ENCODE measurements at places on chromosomes 1 and 21.

GRCh38 chr1:178682429-178682828 is 42.6 kb upstream of the RALGPS2 start:
- no peak for DNase-seq

DNA sequence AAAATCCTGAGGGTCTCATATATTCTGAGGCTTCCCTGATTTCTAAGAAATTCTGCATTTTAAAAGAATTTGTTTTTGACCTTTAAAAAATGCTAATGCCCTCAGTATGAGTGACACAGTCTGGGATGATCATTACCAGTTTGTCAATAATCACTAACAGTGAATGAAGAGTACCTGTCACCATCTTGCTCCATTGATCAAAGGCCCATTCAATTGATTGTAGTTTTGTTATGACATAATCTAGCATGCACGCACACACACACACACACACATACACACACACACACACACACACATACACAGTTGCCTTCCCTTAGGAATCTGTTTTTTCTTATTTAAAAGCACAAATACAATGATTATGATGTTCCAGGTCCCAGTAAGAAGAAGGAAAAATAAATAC is 250.4 kb downstream of the NFIA start:
- DNase-seq, result no peak

DNA sequence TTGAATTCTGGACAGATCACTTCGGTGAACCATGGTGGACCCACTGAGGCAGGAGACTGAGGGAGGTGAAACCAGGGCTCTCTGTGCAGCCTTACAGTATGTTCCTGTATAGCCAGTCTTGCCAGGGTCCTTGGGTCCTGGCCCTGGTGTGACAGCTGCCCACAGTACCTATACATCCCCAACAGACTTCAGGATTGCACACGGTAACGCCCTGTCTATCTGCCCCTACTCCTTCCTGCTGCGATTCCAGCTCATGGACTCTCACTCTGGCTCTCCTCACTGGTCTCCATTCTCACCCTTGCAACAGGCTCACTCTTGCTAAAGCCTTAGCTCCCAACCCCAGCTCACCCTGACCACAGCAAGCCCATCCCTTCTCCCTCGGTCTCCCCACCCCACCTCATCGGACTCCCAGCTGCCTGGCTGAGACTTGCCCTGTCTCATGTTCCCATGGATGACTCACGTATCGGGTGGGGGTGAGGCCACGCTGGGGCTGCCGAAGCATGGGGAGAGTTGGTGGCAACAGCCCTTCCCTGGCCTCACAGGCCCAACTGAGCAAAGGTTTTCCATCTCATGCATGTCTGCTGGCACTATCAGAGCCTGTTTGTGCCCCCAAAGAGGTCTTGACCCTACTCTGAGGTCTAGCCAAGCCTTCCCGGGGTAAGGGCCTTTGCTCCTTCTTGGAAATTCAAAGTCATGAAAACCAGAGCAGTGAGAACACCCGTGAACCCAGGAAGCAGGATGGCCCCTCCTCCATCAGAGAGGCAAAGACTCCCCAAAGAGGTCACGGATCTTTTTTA is 7.1 kb downstream of the PHLDA3 start:
- DNase-seq, result no peak

DNA sequence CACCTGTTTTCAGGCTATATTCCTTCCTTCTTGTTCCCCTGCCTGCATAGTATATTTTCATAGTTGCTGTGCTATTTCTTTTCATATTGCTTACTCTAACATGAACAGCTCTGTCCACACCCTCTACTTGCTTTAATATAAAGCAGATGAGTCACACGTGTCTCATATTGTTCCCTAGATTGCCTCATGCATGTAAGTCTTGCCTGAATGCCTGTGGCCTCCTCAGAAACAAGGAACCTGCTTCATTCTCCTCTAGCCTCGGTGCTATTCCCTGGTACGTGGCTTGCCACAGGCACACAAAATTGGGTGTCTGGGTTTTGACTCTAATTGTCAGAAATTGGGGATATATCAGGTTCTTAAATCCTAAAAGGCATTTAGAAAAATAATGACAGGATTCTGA is 16.5 kb upstream of the PKP1 start:
- peak; percentile 4 for DNase-seq

DNA sequence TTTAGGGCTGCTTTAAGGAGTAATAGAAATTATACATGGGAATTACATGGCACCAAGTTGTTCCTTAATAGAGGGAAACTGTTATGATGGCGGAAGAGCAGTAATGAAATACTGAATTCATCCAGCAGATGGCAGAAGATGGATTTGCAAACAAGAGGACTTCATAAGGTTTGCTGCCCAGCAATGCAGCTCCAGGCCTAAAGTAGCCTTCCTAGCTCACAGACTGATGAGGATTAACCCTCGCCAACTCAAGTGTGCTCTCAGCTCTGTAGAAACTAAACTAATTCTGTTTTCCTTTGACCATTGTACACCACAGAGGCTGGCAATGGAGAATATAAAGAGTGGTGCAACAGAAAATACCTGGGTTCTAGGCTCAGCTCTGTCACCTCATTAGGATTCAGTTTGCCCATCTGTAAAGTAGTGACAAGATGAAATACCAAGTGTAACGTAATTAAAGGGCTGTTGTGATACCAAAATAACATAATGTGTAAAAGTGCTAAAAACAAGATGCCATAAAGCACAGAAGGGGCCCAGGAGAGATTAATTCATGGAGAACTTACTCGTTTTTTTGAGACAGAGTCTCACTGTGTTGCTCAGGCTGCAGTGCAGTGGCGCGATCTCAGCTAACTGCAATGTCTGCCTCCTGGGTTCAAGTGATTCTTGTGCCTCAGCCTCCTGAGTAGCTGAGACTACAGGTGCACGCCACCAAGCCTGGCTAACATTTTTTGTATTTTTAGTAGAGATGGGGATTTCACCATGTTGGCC is 102.4 kb upstream of the SERBP1 start:
- peak; percentile 60 for DNase-seq

- DNase-seq, result no peak
These were observed 3.1 kb upstream of the VWA1 start for GRCh38 chr1:1432274-1432950.

- no peak for DNase-seq
These were observed 87.3 kb upstream of the TLR5 start for GRCh38 chr1:223230161-223230881.

- no peak for DNase-seq
These were observed 47.7 kb downstream of the TARBP1 start for GRCh38 chr1:234431255-234431654.
